ENCODE measurements at places on chromosomes 1 and 21.

- no peak for DNase-seq
These were observed 43.9 kb upstream of the SAMSN1 start for GRCh38 chr21:14589855-14590563.

- peak; percentile 23 for DNase-seq
These were observed 14.9 kb downstream of the SH2D1B start for GRCh38 chr1:162397039-162397448.

- no peak for DNase-seq
These were observed 92.5 kb upstream of the FMN2 start for GRCh38 chr1:239999170-239999569.

DNA sequence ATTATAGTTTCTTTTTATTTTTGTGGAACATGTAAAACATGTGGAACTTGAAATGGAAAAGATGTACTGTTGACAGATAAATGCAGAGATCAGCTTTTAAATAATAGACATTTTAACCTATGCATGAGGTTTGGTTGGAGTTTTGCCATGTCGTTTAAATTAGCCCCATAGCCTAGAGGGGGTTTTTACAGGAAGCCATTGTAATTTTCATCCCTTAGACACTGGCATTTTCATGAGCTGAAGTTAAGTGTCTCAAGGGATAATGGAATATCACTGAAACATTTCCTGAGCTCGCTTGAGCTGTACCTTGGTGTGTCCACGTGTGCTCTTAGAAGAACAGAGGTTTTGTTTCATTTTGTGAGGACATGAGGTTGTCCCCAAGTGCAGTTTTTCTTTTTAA is 54.2 kb downstream of the HMCN1 start:
- DNase-seq: no peak

DNA sequence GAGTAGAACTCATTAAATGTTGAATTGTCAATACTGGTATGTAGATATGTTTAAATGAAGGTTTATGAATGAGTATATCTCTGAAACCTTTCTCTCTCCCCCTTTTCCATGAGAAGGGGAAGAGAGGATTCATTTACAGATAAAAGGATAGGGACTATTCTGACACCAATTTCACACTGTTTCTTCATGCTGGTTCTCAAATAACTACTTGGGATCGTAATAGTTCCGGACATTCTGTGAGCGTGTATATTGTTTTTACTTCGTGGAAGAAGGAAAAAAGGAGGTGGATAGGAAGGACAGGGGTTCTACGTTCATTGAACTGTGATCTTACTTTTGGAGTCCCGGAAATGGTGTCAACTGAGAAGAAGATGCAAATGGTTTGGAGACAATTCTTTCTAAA is 284.2 kb downstream of the GRIK1 start:
- DNase-seq: no peak

- peak; percentile 20 for DNase-seq
These were observed 233.6 kb upstream of the PTBP2 start for GRCh38 chr1:96487971-96488370.

GRCh38 chr1:159009287-159009686 is 420 bp upstream of the IFI16 start:
- no peak for DNase-seq

GRCh38 chr1:27090911-27091310 is 64.0 kb downstream of the SLC9A1 start:
- DNase-seq: no peak

- no peak for DNase-seq
These were observed 5.7 kb upstream of the CPLANE2 start for GRCh38 chr1:16242556-16243214.

- DNase-seq: no peak
These were observed 10.5 kb downstream of the SERINC2 start for GRCh38 chr1:31423418-31423947.

DNA sequence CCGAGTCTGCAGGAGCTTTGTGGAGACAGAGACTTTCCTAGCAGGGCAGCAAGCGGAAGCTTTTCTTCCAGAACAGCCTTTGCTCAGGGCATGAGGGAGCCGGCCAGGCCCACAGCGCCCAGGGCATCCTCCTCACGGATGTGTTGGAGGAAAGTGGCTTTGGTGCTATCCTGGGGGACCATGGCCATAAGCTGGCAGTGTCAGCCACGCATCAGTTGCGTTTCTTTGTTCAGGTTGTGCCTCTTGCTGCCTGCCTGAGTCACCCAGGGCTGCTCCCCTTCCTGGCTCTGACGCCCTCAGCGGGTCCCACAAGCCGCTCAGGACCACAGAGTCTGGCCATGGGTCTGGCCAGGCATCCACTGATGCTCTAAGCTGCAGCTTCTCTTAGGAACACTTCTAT is 39.6 kb upstream of the PRSS38 start:
- DNase-seq: no peak

DNA sequence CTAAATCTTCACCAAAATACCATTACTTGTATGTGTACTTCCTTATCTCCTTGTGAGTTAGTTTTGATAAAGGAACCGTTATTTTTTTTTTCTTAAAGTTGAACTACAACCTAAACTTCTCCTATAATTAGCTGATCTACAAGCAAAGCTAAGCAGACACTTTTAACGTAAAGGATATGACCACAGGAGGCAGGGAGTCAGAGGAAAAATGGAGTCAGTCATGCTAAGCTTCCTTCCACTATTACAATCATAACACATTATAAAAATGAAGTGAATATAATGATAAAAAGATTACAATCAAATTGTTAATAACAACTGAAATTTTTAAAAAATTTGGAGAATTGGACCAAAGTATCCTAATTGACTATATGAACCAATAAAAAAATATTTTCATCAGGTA is 892.6 kb downstream of the KCNT2 start:
- DNase-seq: no peak

DNA sequence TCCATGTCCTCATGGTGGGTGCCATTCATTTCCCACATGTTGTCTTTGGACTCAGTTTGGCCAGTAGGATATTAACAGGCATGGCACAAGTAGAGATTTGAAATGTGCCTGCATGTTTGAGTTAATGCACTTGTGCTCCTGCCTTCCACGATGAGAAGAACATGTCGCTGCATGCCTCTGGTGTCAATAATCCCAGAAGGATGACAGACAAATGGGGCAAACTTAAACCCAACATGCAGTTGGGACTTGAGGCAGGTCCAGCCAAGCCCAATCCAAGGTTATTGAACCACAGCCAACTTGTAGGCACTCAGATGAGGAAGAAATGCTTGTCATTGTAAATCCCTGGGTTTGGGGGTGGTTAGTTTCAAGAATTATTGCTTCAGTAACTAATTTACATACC is 174.6 kb downstream of the TRIM33 start:
- DNase-seq: no peak

- no peak for DNase-seq
These were observed 15.0 kb upstream of the PSMB2 start for GRCh38 chr1:35656148-35656862.

GRCh38 chr1:11930571-11931445 is 3.7 kb upstream of the PLOD1 start:
- no peak for DNase-seq

GRCh38 chr1:50422946-50423669 is at the start of gene DMRTA2:
Gene DMRTA2 (minus strand): TSS chr1:50423443. CDS start chr1:50421536, 1,907 bp downstream.
- no peak for DNase-seq

- no peak for DNase-seq
These were observed 21.8 kb upstream of the SDHB start for GRCh38 chr1:17075470-17076255.

DNA sequence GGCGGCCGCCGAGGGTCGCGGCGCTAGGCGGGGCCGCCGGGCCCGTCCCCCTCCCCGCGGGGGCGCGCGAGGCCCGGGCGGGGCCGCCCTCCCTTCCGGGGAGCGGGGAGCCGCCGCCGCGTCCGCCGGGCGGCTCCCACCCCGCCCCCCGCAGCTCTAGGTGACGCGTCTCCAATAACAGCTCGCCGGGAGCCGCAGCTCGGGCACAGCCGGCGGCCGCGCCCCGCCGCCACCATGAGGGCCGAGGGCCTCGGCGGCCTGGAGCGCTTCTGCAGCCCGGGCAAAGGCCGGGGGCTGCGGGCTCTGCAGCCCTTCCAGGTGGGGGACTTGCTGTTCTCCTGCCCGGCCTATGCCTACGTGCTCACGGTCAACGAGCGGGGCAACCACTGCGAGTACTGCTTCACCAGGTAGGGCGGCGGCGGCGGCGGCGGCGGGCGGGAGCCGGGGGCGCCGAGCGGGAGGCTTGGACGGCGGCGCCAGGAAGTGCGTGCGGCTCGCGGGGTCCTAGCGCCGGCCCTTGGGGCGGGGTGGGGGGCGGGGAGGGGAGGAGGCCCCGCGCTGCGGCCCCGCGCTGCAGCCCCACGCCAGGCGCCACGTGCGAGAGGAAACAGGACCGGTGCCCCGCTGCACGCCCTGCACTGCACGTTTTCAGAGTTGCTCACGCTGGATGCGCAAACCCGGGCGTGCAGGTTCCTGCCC is at the start of gene SMYD2:
TSS of gene SMYD2 (plus strand) at position 139 of the 699 bp plus-strand sequence. CDS start at position 235, 96 bp downstream.
- DNase-seq: no peak

GRCh38 chr1:218380125-218380977 is 35.2 kb downstream of the TGFB2 start:
- DNase-seq: no peak

GRCh38 chr1:54009406-54009805 is 8.6 kb downstream of the LDLRAD1 start:
- DNase-seq: no peak

DNA sequence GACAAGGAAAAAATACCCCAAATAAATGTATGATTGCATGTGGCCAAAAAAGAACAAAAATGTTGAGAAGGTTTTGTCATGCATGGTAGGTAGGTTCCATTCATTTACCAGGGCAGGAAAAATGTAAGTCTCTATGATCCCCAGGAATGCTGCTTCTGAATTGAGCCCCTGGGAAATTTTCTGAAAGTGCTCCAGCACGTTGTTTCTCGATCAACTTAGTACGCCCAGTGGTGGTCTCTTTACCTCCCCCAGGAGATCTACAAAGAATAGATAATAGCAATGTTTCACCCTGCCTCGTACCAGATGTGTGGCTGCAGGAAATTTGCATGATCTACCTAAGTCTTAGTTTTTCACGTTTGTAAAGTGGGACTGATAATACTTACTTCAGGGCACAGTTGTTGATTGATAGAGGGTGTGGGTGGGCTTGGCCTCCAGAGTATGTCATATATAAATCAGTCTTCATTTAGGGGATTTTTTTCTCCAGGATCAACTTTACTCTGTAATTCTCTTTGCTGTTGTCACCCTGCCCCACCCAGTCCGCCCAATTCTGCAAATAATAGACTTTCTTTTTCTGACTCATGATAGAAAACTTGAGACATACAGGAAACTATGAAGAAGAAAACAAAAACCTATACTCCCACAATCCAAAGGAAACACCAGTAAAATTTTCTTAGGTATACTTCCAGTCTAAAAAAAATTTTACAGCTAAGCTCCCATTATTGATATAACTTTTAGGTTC is 462.0 kb upstream of the RUNX1 start:
- DNase-seq: no peak

DNA sequence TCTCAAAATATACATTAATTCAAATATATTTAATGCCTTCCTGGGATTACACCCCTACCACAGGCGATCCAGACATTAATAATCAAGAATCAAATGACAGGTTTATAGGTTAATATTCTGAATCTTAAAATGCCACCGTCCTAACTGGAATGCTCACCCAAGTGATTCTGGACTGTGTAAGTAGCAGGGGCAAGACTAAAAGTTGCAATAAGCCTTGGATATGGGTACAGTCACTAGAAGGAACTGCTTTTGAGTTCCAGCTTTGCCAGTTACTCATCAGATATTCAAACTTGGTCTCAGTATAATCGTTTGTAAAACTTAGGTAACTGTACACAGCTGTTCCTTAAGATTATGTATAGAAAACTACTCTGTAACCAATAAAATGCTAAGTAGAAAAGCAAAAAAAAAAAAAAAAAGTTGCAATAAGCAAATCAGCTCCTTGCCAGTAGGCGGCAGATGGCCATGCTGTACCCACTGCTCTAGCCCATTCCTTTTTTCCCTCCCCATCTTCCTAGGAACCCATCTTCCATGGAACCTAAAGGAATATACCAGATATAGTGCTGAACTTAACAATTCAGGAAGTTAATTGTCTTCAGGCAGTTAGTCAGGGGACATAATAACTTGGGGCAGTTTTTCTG is 10.5 kb downstream of the RO60 start:
- no peak for DNase-seq

GRCh38 chr1:96236156-96236739 is 485.3 kb upstream of the PTBP2 start:
- DNase-seq: no peak

GRCh38 chr1:93196591-93196990 is 16.1 kb downstream of the CCDC18 start:
- no peak for DNase-seq

Measured in skeletal muscle cell (primary cell).